ENCODE measurements at places on chromosomes 1 and 21.

DNA sequence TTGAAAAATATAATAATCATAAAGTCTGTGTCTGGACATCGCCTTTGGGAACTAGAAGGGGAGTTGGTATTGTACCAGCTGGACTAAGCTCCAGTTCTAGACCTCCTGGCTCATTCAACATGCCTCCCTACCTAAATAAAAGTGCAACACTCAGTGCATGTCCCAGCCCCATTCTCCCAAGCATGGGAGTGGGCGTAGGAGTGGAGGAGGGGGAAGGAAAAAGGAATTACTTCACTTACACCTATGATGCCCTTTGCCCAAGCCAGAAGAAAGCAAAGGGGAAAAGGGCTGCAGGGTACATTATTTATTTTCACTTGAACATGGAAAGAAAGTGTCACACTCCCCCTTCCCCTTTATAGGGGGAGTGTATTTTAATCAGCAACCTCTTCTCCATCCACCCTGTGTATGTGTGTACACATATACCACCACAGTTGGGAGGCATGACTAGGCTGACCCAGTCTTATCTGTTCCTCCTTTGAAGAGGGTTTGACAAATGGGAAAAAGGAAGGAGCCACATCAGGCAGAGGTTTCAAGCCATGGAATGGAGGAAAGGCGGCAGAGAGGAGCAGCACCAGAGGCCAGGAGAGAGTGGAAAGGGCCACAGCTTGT, 3.2 kb downstream of the NIT1 start:
- no peak for DNase-seq

DNA sequence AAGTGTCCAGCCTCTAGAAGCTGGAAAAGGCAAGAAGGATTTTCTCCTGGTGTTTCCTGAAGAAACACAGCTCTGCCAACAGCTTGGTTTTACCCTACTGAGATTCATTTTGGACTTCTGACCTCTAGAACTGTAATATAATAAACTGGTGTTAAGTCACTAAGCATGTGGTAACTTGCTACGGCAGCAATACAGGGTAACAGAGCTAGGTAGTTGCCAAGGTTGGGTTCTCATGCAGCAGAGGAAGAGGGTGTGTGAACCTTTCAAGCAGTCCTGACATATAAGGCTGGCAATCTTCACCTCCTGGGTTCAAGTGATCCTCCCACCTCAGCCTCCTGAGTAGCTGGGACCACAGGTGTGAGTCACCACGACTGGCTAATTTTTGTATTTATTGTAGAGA, 36.0 kb downstream of the GNG4 start:
- DNase-seq, result no peak

DNA sequence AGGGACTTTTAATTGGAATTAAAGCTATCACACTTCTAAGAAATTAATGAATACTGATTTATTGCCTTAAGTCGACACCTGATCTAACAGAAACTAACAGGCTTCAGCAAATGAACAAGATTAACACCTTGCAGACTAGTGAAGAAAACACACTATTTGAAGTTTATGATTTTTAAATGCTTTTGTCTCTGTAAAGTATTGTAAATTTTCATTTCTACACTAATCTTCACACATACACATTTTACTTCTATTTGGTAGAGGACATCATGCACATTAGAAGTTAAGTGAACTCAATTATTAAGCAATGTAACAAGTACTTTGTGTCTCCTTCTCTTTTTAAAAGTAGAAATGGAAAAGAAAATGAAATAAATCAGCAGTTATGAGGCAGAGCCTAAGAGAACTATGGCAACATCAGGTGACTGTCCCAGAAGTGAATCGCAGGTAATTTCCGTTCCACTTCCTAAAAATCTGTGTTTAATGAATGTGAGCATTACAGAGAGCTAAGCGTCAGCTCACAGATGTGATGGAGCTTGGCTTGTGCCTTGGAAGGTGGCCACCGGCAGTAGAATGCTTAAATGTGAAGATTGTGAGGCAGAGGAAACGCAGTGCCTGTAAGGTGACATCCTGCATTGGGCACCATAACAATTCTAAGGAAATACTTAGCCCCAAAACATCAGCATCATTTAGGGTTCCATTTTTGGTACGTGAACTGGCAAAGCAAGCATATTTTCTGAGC, 1.2 kb downstream of the PRMT2 start:
- no peak for DNase-seq

DNA sequence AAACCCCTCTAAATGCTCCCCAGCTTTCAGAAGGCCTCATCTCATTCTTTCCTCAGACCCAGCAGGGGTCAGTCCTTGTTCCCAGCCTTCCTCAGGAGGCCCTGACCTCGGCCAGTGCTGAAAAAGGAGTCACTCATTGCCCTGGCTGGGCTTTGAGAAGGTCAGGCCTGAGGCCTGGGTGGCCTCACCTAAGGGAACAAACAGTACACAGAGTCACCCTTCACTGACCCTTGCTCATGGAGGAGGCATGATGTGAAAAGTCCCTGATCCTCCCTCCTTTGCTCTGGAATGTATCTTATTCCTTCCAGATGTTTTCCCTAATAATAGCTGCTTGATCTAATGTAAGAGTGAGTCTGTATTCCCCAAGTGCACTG, 117.7 kb upstream of the SLC44A3 start:
- DNase-seq, result no peak

DNA sequence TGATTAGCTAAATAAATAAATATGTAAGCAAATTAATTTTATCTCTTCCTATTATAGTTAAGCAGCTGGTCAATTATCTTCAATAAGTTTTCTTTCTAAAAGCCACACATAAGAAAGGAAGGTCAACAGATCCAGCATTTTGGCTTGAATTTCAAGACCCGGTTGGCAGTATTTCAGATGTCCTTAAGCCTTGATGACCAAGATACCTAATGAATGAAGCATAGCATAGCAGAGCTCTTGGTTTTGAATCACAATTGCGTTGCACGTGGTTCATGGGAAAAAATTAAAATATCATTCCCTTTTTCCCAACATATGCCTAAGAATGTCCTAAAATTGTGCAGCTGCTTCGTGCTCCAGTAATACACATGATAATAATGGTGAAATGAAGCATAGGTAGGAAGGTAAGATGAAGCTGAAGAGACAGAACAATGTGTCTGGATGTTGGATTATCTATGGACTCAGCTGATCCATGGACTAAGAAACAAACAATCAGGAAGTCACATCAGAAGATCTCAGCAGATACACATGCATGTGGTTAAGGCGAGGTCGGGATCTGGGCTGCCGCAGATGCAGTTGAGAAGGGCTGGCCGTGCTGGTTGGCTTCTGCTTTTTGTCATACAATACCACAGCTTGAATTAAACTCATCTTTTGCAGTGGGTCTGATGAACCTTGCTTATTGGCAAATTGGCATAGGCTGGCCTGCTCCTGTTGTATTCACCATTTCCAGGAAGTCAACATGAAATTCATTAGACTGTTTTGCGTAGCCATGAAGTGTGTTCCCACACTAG, 284.9 kb upstream of the RUNX1 start:
- no peak for DNase-seq

All from T-cell (primary cell).